Activated CD4-positive, alpha-beta T cell treated with anti-CD3 and anti-CD28 coated beads, Interleukin-2, Interleukin-6, amounts not matched to agents 100 ng/mL and 50 ng/mL, durations not matched to agents 16 hours and 8 hours (primary cell): ENCODE measurements at places on chromosomes 11 and 22.

DNA sequence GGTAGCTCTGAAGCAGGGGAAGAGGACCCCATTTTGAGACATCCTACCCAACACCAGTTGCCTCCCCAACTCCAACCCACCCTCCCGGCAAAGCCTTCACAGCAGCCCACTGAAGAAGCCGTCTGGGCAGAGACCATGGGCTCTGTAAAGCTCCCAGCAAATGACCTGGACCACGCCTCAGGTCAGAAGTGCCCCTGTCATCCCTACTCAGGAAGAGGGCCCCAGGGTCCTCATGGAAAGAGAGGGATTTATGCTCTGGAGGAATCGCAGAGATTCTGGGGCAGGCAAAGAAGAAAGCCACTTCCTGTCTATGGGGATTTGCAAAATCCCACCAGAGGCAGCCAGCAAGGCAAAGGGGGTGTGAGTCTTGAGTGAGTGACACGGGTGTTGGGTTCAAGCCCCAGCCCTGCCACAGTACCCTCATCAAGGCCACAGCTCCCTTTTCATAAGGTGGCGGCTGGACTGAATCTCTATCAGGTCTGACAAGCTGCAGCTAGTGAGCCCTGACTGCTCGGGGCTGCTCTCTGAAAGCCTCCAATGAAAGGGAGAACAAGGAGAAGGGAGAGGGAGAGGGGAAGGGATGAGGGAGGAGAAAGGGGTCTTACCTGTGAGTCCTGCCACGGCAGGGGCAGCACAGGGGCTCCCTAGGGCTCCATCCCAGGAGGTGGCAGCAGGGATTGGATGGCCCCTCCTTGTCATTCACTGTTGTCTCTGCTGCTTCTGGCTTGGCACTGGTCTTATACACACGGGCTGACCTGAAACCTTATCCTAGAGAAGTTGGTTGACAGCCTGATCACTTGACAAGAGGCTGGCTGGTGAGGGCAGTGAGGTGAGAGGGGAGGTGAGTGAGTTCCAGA lies at the start of gene UCP3:
TSS of gene UCP3 (minus strand) at position 713 of the 857 bp plus-strand sequence. CDS start 2,043 bp downstream, outside the sequence.
- no peak for DNase-seq

- no peak for DNase-seq
These were observed 191.9 kb downstream of the CEP164 start for GRCh38 chr11:117519590-117519989.

GRCh38 chr11:46903846-46904245 lies 14.5 kb downstream of the LRP4 start:
- DNase-seq, result no peak

DNA sequence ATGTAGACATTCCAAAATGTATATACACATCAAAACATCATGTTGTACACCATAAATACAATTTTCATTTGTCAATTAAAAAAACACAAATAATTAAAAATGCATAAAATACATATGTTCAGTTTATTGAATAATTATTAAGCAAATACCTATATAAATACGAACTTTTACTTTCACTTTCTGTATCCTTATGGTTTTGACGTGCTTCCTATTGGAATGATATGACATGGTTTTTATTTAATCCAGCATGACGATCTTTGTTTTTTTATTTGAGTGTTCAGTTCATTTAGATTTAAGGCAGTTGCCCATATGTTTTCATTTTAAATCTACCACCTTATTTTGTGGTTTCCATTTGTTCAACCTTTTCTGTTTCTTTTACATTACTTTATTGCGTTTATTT lies 198.3 kb upstream of the PLET1 start:
- no peak for DNase-seq

GRCh38 chr11:1660111-1660867 lies 30.7 kb downstream of the KRTAP5-5 start:
- DNase-seq, result no peak

GRCh38 chr11:33110083-33110482 lies 51.2 kb downstream of the CSTF3 start:
- DNase-seq, result no peak

DNA sequence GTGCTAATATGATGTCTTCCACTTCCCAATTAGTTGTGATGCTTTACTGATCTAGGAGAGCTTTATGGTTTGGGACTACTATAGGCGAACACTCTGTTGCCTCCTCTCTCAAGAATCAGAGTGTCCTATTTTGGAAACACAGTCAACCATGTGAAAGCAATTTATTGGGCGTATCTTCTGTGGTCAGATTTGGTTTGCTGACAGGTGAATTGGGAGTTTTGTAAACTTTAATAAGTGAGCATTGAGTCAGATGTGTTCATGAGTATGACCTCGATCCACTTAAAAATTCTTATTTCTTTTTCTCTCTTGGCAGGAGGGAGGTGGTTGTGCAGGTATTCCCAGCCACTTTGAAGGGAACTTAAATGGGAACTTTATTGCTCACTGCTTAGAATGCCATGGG lies 4.4 kb downstream of the CAT start:
- no peak for DNase-seq

DNA sequence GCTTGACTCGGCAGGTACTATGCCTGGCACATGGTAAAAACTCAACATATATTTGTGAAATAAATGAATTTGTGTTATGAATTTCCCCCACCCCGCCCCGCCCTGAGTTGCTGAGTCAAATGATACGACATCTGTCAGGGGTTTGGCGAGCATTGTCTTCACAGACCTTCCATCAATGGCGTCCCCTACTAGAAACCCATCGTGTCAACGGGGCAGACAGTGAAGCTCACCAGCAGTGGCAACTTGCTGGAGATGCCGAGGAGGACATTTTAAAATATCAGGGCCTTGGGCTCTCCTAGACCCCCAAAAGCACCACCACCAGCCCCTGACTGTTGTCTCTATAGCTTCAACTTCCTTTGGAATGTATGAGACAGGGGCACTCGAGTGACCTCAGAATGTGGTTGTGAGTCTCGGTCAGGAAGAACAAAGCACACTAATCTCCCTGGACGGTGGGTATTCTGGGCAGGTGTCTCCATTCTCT lies 761 bp upstream of the NXF1 start:
- peak; percentile 47 for DNase-seq

DNA sequence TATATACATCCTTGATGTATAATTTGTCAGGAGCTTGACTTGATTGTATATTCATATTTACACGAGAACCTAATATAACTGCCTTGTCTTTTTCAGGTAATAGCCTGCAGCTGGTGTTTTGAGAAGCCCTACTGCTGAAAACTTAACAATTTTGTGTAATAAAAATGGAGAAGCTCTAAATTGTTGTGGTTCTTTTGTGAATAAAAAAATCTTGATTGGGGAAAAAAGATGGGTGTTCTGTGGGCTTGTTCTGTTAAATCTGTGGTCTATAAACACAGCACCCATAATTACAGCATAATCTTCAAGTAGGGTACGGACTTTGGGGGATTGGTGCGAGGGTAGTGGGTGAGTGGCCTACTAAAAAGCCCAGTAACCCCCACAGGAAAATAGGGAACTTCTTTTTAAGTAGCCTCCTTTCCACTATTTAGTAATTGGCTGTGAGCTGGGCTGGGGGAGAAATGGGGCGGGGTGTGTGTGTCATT lies 7.5 kb downstream of the MALAT1 start:
- no peak for DNase-seq

DNA sequence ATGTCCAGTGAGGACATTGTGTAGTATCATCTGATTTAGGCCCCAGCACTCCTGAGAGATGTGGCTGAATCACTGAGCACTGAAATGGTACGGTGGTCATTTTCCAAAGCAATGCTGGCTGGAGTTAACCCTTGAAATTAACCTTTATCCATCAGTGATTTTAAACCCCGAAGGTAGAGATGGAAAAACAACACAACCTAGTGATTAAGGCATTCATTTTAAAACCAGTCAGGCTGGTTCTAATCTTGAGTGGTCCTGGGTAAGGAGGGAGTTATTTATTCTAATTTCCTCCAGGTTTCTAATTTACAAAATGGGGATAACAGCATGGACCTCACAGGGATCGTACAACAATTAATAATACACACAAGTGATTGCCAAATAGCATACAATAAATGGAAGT lies 6.6 kb upstream of the CSNK2A3 start:
- DNase-seq, result no peak

- DNase-seq, result peak; percentile 98
These were observed at the start of gene YDJC for GRCh38 chr22:21629255-21630149. YDJC (minus strand) TSS chr22:21630022; CDS start chr22:21630014, 8 bp downstream.

GRCh38 chr22:28442264-28442710 lies 237.4 kb downstream of the TTC28 start:
- DNase-seq, result peak; percentile 89

- peak; percentile 81 for DNase-seq
These were observed 42.6 kb upstream of the EED start for GRCh38 chr11:86202013-86202336.

DNA sequence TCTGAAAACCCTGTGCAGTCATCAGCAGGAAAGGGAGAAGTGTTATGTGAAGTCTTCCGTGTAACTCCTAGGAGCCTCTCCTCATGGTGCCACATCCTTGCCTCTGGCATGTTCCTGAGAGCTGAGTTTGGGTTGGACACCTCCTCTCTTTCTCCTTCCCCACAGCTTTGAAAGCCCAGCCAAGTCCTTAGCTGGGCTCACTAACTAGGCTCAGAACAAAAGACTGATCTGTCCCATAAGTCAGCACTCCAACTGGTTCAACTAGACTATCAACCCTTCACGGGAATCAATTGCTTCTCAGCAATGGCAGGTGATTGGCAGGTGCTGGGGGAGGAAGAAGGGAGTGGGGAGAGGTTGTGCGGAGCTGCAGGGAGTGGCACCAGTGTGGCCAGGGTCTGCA lies 509.9 kb upstream of the B3GAT1 start:
- DNase-seq, result no peak

DNA sequence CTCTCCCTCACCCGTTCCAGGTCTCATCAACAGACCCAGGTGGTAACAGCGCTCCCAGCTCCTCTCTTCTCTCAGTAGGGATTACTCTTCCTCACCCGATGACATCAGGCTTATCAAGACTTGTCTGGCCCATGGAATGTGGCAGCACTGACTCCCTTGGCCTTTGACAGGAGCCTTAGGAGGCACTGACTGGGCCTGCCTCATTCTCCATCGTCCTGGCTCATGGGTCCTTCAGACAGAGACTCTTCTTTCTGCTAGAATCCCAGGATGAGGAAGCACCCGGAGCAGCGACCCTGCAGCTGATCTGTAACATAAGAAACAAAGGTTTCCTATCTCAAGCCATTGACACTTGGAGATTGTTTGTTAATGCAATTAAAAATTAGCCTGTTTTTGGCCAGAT lies 1063.6 kb downstream of the TBC1D22A start:
- DNase-seq, result no peak

- no peak for DNase-seq
These were observed 92.9 kb downstream of the PRR5L start for GRCh38 chr11:36388951-36389350.

- no peak for DNase-seq
These were observed 1635.2 kb downstream of the FAM181B start for GRCh38 chr11:81098471-81098870.

DNA sequence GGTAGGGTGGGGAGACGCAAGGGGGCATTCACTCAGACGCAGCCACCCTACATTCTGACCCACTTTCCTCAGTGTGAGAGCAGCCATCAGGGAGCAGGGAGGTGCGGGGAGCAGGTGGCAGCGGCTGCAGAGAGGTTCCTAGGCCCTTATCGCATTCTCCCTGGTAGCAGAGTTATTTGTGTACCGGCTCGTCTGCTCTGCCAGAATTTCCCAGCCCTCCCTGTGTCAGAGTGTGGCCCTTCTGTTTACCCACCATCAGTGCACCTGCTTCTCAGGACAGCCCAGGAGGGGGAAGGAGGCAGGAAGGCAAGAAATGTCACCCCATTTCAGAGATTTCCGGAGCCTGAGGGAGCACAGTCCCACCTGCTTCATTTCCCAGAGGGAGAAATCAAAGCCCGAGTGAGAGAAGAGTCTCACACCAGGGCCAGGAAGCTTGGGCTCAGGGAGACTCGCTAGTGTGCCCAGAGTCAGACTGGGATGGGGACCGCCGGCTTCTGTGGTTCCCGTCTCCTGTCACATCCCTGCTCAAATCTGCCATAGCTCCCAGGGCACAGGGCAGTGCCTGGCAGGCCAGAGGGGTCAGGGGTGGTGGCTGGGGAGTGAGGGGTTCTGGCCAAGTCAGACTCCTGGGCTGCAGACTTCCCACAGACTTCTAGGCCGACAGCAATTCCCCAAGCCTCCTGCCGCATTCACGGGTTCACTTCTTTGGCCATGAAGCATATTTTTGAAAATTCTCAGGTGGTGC lies 49.7 kb downstream of the ARRB1 start:
- DNase-seq, result no peak
